NCI-H2081 treated with DMSO at 0.1 percent for 48 hours (cell line): ENCODE measurements at places on chromosomes 12 and 14.
A peak's percentile ranks its signal among the peaks of the same experiment; 100 is the strongest.

GRCh38 chr14:101365329-101366158 is 195.8 kb upstream of the DIO3 start:
- no peak for DNase-seq

- no peak for DNase-seq
These were observed 197.5 kb downstream of the PAX9 start for GRCh38 chr14:36859119-36859518.

- peak; percentile 7 for DNase-seq
These were observed 279.9 kb downstream of the RPS29 start for GRCh38 chr14:49306152-49306751.

- no peak for DNase-seq
These were observed 38.2 kb downstream of the PLXNC1 start for GRCh38 chr12:94186278-94187241.

GRCh38 chr12:2559931-2560330 is 234.8 kb upstream of the FKBP4 start:
- DNase-seq, result no peak

DNA sequence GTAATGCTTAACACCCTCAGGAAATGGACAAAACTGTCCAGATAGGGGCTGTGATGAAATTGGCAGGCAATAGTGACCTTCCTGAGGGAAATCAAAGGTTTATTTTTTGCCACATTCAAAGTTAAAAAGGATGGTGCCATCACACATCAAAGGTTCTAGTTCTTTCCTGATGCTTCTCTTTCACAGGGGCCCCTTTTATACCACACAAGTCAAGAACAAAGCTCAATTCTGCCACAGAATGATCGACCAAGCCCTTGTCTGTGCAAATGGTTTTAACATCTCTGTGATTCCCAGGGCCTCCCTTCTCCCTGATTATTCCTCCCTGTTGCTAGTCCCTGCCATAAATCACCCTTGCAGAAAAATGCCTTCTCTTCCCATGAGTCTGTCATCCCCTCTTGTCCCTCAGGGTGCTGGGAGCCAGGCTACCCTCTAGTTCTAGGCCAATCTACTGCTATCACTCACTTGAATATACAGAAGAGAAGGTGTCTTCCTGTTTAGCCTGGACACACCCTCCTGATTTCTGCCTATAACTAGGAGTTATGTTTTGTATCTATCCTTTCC is 22.7 kb downstream of the SMCO2 start:
- DNase-seq, result no peak

DNA sequence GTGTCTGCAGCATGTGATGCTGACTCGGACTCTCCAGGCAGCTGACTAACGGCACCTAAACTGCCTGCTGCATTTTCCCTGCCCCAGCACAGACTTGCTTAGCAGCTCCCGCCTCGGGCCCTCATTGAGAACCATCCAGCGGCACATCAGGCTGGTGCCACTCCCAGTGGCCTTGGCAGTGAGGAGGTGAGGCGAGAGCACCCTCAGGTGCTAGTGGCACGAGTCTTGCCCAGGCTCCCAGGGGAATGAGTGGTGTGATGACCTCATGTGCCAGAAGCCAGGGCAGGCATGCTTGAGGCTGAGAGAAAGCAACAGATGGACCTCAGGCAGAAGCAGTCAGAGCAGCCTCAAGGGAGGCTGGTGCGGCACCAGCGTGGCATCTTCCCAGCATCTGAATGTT is 60.2 kb downstream of the PRKCH start:
- no peak for DNase-seq

GRCh38 chr12:76180401-76181277 is 96.2 kb upstream of the NAP1L1 start:
- no peak for DNase-seq

GRCh38 chr14:68781161-68782021 is 11.5 kb downstream of the ZFP36L1 start:
- no peak for DNase-seq

GRCh38 chr12:99282624-99283023 is 364.9 kb upstream of the GARIN6 start:
- DNase-seq, result no peak

DNA sequence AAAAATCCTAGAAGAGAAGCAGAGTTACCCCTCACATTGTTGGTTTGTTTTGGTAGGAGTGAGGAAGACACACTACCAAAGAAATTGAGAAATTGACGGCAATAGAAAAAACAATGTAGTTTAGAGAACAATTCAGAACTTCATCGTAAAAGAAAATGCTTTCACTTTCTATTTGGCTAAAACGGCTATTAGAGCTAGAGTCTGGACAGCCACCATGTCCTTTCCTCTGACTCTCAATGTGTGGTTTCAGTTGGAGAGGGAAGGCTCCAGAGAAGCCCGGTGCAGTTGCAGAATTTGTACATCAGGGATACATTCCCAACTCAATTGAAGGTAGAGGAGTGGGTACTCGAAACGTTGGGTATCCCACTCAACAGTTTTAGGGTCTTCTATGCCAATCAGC is 535.3 kb downstream of the GALC start:
- no peak for DNase-seq

- DNase-seq, result no peak
These were observed 50.4 kb downstream of the CYP46A1 start for GRCh38 chr14:99734406-99735051.

DNA sequence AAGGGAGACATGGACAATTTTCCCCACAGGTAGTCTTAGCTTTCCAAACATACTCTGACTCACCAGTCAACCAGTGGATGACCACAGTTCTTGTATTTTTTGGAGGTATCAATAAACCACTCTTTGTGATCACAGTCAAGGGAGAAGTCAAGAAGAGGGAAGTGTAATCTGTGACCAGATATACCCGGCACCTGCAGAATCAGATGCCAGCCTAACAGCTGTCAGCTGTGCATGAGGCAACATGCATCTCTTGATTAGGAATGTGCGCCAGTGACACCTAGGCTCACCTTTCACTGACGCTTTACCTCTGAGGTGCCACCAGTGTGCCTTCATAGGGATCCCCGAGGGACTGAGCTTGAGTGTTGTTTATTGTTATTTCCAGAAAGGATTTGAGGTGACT is 20.0 kb downstream of the PROX2 start:
- DNase-seq, result no peak

DNA sequence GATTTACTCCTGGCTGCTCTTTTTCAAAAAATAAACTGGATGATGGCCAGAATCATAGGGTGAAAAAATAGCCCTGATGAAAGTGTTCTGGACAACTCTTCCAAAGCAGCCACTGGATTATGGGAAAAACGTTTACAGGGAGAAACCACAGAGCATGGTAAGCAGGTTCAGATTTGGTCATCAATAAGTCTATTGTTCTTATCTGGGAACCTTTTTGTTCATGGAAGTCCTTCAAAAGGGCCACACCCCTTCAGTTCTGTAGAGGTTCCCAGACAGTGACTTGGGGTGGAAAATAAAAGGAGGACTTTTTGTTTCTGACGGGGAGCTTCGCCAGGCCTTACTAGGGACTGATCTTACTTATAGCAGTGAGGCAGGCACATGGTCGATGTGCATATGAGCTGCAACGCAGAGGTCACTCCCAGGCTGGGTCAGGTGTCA is 117.4 kb upstream of the SLC38A2 start:
- no peak for DNase-seq

GRCh38 chr12:97977870-97978405 is 515.3 kb downstream of the RMST start:
- DNase-seq, result no peak

GRCh38 chr14:93207468-93208308 is 632 bp downstream of the UBR7 start:
- DNase-seq, result peak; percentile 16

DNA sequence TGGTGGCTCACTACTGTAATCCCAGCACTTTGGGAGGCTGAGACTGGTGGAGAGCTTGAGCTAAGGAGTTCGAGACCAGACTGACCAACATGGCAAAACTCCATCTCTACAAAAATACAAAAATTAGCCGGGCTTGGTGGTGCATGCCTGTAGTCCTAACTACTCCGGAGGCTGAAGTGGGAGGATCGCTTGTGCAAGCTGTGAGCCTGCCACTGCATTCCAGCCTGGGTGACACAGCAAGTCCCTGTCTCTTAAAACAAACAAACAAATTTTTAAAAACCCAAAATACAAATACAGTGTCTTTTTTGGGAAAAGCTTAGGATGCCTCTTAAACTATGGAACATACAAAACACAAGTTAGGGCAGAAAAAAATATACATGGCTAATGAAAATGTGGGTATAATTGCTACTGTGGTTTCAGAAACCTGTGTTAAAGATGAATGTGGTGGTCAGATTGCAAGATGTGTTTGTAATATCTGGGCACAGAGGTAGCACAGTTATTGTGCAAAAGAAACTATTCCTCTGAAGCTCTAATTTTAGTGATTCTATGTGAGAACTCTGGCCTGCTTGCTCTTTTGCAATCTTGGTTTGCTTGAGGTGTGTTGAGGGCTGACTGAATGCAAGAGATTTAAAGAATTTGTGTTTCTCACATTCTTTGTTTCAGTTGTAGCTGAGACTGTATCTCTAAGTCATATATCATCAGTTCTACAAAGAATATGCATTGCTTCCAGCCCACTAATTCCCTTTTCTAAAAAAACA is 3.9 kb upstream of the HSPA2 start:
- no peak for DNase-seq

GRCh38 chr12:69433653-69434052 is 36.5 kb upstream of the FRS2 start:
- DNase-seq, result no peak

DNA sequence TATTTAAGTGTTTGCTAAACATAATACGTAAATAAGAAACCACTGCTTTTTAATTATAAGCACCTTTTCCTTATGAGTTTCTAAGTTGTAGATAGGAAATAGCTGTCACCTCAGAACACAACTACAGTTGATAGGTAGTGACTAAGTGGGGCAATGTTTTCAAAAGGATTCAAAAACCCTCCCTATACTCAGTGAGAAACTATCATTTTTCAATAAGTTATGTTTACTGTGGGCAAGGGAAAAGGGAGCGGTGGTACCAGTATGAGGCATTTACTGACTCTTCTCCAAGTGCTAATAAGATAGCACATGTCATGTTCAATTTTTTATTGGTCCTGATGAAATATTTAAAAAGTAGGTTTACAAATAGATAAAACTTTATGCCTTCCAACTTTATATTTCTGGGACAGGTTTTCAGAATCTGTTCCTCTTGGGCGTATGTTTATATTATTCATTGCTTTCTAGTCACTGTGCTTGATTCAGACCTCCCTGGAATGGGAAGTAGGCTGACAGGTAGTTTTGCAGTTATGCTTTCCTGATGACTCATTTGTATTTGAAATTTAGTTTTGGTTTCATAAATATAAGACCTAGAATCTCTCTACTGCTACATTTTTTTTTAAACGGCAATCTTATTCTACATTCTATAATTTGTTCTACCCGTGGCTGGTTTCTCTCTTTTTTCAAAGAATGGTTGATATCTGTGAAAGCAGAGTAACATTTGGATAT is 153.1 kb downstream of the TMEM117 start:
- DNase-seq, result no peak

GRCh38 chr14:54727929-54728328 is 161.0 kb downstream of the SAMD4A start:
- no peak for DNase-seq

DNA sequence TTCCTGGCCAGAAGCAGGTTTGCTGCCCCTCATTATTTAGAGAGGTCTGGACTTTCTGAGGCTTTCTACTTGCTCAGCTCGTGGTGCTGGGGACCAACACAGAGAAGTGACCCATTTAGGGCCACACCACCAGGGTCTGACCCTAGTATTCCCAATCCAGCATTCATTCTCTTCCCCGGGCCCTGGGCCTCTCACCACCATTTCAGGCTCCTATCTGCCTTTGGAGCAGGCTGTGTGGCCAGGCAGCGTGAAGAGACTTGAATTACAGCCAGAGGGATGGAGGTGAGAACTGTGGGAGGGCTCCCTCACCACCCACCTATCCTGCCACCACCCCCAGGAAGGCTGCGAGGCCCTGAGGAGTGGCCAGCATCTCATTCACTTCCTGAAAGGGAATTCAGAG is 24.6 kb downstream of the FAM222A start:
- no peak for DNase-seq

DNA sequence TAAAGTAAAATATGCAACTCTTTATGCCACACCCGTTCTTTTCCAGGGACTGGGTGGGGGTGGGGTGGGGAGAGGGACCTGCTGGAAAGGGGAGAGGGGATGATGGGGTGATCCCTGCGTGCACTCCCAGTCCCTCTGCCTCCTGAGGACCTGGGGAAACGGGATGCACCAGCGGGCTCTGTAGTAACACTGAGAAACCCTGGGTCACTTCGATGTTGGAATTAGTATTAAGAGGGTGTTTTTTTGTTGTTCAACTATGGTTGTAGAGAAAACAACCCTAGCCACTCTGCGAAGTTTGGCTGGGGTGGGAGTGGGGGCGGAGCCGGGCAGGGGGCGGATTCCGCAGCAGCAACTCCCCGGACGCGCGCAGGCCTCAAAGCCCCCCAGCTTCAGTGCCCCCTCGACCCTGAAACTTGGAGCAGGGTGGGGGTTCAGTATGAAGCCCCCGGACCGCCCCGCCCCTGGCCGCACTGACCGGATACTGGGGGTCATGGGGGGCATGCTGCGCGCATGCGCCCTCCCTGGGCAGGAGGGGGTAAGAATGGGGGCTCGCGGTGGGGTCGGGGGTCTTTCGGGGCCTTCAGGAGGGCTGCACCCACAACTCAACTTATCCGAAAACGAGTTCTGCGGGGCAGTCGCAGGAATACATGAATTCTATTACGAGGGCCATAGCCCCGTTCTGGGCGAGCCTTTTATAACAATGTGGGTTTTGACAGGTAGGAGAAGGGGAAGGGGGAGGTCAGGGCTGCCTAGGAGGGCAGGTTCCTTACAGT is 1.3 kb upstream of the ARHGEF25 start:
- DNase-seq, result no peak

DNA sequence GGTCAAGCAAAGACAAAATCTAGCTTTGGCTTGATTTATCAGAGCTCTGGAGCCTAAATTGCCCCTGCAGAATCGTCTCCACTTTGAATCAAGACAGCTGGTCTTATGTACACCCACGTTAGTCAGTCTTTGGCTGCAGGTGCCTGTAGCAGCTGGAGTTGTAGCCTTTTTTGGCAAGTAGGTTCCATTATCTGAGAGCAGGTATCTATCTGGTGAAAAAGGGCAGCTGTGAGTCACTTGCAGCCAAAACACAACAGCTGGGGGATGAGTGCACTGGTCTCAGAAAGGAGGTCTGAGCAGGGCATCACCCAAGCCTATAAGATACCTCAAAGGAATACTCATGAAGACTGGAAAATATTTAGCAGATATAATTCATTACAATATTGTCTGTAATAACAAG is 43.6 kb upstream of the KCNH5 start:
- DNase-seq, result no peak

- DNase-seq, result no peak
These were observed 140.1 kb downstream of the DHRS2 start for GRCh38 chr14:23776296-23776695.

GRCh38 chr14:96717116-96717515 is 80.1 kb upstream of the VRK1 start:
- no peak for DNase-seq

- no peak for DNase-seq
These were observed at the start of gene HOXC11 for GRCh38 chr12:53972722-53973235. HOXC11 (plus strand) TSS chr12:53973126; CDS start chr12:53973242, 116 bp downstream.

- DNase-seq, result no peak
These were observed 477.5 kb upstream of the GARIN6 start for GRCh38 chr12:99170037-99170436.

GRCh38 chr12:105590571-105590970 is 260.1 kb downstream of the C12orf75 start:
- no peak for DNase-seq
